Mesendoderm (in vitro differentiated cells): ENCODE measurements at places on chromosomes 16 and 17.

DNA sequence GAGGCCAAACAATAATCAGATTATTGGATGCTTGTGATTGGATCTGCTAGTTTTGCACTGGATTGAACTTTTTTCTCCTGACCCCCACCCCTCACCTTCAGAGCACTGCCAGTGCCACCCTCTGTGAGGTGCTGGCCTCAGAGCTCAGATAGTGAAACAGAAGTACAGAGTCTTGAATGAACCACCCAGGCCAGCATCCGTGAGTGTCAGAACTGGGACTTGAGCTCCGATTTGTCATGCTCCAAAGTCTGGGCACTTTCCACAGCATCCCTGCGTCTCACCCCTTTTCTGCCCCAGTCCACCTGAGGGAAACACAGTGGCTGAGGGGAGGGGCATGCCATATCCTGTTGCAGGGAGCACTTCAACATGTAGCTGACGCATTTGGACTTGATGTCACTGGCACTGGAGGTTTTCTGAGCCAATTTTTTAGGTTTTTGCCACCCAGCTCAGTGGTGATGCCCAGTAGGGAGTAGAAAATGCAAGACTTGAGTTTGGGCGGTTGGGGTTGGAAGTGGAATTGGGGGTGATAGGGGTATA, 47.3 kb downstream of the SMPD3 start:
- no peaks in the 10 kb centered on the region for H3K27me3 ChIP-seq
- no peak overlapping the region for H3K27ac ChIP-seq
- DNase-seq = no peak
- no peak overlapping the region for H3K4me3 ChIP-seq
- H3K36me3 ChIP-seq = no peaks in the 10 kb centered on the region

DNA sequence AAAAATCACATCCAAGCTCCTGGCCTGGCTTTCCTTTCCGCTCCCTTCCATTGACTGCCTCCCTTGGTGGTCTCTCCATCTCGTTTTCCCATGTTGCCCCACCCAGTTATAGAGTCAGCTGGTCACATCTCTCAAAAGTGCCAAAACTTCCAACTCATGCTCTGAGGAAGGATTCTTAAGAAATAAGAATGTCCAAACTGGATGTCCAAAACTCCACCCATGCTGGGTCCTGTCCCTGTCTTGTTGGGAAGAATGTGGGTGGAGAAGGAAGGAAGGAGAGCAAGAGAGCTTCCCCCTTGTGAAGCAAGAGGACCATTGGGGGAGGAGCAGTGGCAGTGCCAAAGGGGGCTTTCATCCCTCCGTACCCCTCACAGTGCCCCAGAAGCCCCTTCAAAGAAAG, 44.6 kb upstream of the MAP3K14 start:
- H3K36me3 ChIP-seq = no peaks in the 10 kb centered on the region
- no peaks in the 10 kb centered on the region for H3K27me3 ChIP-seq
- no peak overlapping the region for H3K4me3 ChIP-seq
- peaks cover 3% of the 10 kb centered on the region for H3K4me1 ChIP-seq
- no peak overlapping the region for H3K27ac ChIP-seq

DNA sequence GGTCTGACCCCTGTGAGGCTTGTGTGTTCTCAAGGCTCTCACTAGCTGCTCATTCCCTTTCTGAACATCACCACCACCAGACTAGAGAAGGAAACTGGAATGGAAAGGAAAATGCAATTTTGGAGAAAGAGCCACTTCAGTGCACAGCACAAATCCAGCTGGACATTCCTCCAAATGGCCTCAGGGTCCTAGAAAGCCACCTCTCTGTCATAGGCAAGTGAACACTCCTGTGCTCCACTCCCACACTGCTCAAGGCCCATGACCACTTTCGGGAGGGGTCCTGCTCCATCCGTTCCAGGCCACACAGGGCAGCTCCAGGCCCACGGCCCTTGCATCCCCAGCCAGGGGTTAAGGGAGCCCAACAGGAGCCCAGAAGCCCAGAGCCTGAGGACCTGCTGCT, 2.6 kb downstream of the LRRC75A start:
- DNase-seq = no peak
- no peak overlapping the region for H3K27ac ChIP-seq
- no peaks in the 10 kb centered on the region for H3K27me3 ChIP-seq
- peaks cover 11% of the 10 kb centered on the region for H3K4me1 ChIP-seq

- no peak overlapping the region for H3K4me3 ChIP-seq
- peaks cover 4% of the 10 kb centered on the region for H3K4me1 ChIP-seq
- no peaks in the 10 kb centered on the region for H3K36me3 ChIP-seq
- DNase-seq = peak; percentile 90
- H3K27me3 ChIP-seq = peaks cover 7% of the 10 kb centered on the region
Measured at GRCh38 chr17:3965118-3965800, 1.0 kb upstream of the ATP2A3 start.

- H3K36me3 ChIP-seq = no peaks in the 10 kb centered on the region
- no peak for DNase-seq
- no peaks in the 10 kb centered on the region for H3K27me3 ChIP-seq
- no peaks in the 10 kb centered on the region for H3K4me1 ChIP-seq
- no peak overlapping the region for H3K4me3 ChIP-seq
Measured at GRCh38 chr16:12435730-12436129, 368.0 kb downstream of the CPPED1 start.

GRCh38 chr16:80846680-80847079, 42.3 kb upstream of the CDYL2 start:
- H3K36me3 ChIP-seq = no peaks in the 10 kb centered on the region
- DNase-seq = no peak
- no peaks in the 10 kb centered on the region for H3K4me1 ChIP-seq
- H3K27ac ChIP-seq = no peak overlapping the region

GRCh38 chr16:85028685-85029407, 1.3 kb downstream of the KIAA0513 start:
- DNase-seq = no peak
- H3K36me3 ChIP-seq = no peaks in the 10 kb centered on the region
- no peak overlapping the region for H3K27ac ChIP-seq
- no peaks in the 10 kb centered on the region for H3K27me3 ChIP-seq
- H3K4me1 ChIP-seq = no peaks in the 10 kb centered on the region
- H3K4me3 ChIP-seq = no peak overlapping the region

- H3K36me3 ChIP-seq = no peaks in the 10 kb centered on the region
- H3K4me1 ChIP-seq = no peaks in the 10 kb centered on the region
- H3K4me3 ChIP-seq = no peak overlapping the region
- no peaks in the 10 kb centered on the region for H3K27me3 ChIP-seq
- no peak for DNase-seq
- H3K27ac ChIP-seq = no peak overlapping the region
Measured at GRCh38 chr17:60325730-60326524, 66.0 kb downstream of the USP32 start.

DNA sequence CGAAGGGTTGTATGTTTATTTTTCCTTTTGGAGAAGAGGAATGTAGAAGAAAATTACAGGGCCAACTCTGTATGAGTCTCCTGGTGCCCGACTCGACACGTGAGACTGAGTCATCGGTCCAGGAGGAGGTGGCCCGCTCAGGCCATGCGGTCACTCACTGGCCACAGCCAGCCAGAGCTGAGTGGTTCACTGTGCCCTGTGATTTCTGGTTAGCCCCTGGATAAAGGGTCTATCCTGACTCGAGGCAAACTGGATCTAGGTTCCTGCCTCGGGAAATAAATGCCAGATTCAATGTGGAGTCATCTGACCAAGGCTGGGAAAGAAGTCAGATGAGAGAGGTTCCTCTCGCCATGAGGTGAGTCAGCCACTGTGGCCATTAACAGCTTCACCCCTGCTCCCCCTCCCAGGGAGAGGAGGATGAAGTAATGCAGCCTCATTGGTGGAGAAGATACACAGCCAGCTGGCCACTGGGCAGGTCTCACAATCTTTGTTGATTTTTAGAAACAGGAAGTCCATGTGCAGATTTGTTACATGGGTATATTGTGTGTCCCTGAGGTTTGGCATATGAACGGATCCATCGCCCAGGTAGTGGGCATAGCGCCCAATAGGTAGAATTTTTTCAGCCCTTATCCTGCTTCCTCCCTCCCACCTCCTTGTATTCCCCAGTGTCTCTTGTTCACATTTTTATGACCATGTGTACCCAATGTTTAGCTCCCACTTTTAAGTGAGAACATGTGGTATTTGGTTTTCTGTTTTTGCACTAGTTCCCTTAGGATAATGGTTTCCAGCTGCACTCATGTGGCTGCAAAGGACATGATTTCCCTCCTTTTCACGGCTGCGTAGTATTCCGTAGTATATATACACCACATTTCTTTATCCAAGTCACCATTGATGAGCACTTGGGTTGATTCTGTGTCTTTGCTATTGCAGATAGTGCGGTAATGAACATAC, 21.7 kb upstream of the USP36 start:
- DNase-seq = peak; percentile 65
- H3K27me3 ChIP-seq = no peaks in the 10 kb centered on the region
- H3K36me3 ChIP-seq = no peaks in the 10 kb centered on the region
- no peak overlapping the region for H3K27ac ChIP-seq
- H3K4me3 ChIP-seq = no peak overlapping the region

DNA sequence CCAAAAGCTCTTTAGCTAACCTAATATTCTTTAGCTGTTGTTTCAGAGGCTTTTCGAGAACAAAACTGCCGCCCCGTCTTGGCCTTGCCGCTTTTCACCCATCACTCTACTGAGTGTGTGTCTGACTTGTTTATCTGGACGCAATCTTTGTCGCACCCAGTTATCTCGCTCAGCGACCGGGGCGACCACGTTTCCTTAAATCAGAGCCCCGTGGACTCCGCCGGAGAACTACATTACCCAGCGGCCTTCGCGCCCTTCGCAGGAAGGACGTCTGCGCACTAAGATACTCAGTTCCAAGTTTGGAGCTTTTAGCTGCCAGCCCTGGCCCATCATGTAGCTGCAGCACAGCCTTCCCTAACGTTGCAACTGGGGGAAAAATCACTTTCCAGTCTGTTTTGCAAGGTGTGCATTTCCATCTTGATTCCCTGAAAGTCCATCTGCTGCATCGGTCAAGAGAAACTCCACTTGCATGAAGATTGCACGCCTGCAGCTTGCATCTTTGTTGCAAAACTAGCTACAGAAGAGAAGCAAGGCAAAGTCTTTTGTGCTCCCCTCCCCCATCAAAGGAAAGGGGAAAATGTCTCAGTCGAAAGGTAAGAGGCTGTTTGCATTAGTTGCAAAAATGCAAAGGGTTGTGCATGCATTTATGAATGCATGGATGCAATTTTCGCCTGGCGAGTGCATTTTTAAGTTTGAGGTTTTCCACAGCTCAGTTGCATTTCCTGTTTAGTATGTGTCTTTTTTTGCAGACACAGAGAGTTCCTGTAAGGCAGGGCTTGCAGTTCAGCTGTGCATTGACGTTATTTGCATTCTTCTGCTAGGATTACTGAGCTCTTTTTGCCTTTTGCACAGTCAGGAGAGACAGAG, at the start of gene MAP2K6:
MAP2K6 (plus strand) TSS at position 290 of the 867 bp plus-strand sequence; CDS start at position 578, 288 bp downstream.
- H3K4me3 ChIP-seq = peak within 1 kb of the TSS; percentile 85
- peak; percentile 90 for DNase-seq
- peak within 1 kb of the TSS; percentile 33 for H3K27ac ChIP-seq
- H3K4me1 ChIP-seq = peaks cover 5% of the 10 kb centered on the region
- no peaks in the 10 kb centered on the region for H3K27me3 ChIP-seq
- no peaks in the 10 kb centered on the region for H3K36me3 ChIP-seq

- H3K4me3 ChIP-seq = no peak overlapping the region
- H3K27ac ChIP-seq = no peak overlapping the region
- DNase-seq = no peak
Measured at GRCh38 chr17:2591040-2591640, 2.3 kb upstream of the PAFAH1B1 start.

- DNase-seq = no peak
- no peak overlapping the region for H3K27ac ChIP-seq
- H3K36me3 ChIP-seq = peaks cover 2% of the 10 kb centered on the region
- H3K4me1 ChIP-seq = no peaks in the 10 kb centered on the region
Measured at GRCh38 chr17:4667166-4667565, 25.7 kb upstream of the ALOX15 start.

GRCh38 chr17:8124350-8125153, 646 bp upstream of the HES7 start:
- H3K36me3 ChIP-seq = no peaks in the 10 kb centered on the region
- DNase-seq = peak; percentile 45
- H3K4me1 ChIP-seq = peaks cover 4% of the 10 kb centered on the region
- H3K27ac ChIP-seq = no peak overlapping the region
- peaks cover 20% of the 10 kb centered on the region for H3K27me3 ChIP-seq

GRCh38 chr17:51911237-51911636, 247.3 kb downstream of the CA10 start:
- H3K27me3 ChIP-seq = no peaks in the 10 kb centered on the region
- no peak for DNase-seq
- peaks cover 4% of the 10 kb centered on the region for H3K4me1 ChIP-seq
- no peak overlapping the region for H3K27ac ChIP-seq
- H3K4me3 ChIP-seq = no peak overlapping the region
- no peaks in the 10 kb centered on the region for H3K36me3 ChIP-seq
